ENCODE measurements at places on chromosomes 13 and 19.

DNA sequence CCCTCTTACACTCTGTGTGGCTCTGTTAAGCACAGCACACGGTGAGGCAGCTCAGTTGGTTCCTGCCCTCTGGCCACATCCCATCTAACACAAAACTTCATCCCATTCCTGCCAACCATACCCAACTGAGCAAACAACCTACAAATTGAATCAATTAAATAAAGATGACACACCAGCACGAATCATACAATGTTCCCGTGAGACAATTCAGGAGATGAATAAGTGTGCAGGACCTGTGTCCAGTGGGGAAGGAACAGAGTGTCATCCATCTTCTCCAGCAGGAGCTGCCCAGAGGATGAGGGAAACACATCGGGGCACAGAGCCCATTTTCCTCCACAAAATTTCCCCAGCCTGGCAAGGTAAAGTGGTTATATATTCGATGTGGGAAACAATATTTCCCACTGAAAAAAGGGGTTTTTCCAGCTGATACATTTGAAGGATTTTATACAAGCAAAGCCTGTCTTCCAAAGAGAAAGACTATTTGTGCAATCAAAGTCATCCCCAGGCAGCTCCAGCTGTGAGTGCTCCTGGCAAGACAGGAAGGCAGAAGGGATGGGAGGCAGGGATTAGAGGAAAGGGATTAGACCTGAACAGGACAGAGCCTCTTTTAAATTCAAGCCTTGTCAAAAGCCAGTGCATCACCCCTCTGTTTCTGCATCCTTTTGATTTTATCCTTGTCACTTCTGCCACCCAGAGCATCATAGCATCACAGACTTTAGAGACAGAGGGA lies 240.2 kb downstream of the LHFPL6 start:
- DNase-seq: no peak

- no peak for DNase-seq
These were observed 65.8 kb upstream of the KPNA3 start for GRCh38 chr13:49858178-49858856.

- no peak for DNase-seq
These were observed 16.9 kb upstream of the GPR18 start for GRCh38 chr13:99275093-99275469.

GRCh38 chr19:41264581-41265394 lies 616 bp downstream of the HNRNPUL1 start:
- no peak for DNase-seq

DNA sequence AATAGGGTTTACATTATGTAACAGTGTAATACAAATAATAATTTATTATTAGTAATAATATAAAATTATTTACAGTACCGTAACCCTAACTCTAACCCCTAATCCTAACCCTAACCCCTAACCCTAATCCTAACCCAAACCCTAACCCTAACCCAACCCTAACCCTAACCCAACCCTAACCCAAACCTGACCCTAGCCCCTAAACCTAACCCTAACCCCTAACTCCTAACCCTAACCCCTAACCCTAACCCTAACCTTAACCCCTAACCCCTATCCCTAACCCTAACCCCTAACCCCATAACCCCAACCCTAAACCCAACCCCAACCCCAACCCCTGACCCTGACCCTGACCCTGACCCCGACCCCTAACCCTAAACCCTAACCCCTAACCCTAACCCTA lies 45.7 kb downstream of the PLPP2 start:
- DNase-seq: no peak

- DNase-seq: no peak
These were observed 220.0 kb upstream of the SGCG start for GRCh38 chr13:22960827-22961226.

GRCh38 chr13:79749984-79750551 lies 269.1 kb downstream of the NDFIP2 start:
- DNase-seq: peak; percentile 40

All from cerebellar nuclear complex (tissue), 1 donor.